Aorta (tissue), 5 donors: ENCODE measurements at places on chromosomes 3 and 15.

DNA sequence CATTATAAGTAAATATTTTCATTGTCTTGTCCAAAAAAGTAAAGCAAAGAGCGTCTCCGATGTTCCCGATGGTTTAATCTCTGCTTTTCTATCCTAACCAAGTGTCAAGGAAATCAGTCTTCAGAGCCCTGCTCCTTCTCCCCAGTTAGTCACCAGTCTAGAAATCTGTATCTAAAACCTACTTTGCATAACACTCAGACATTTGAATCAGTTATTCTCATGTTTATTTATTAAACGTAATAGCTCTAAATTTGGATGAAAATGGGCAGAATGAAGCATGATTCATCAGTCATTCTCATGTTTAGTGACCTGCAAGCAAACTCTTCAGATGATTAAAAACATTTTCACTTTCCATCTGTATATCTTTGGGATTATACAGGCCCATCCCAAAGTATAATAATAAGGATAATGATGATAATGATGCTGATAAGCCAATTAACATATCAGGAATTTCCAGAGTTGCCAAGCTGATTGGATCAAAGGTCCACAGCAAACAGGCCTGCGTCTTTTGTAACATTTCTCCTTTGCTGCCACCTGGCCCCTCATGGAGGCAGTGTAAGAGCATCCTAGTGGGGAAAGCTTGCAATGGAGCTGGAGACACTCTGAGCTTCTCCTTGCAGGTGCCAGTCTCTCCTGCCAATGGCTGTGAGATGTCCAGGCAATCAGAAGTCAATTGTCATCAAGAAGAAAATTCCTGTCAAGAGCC lies 273.9 kb downstream of the IGSF11 start:
- DNase-seq = no peak
- no peaks in the 10 kb centered on the region for H3K36me3 ChIP-seq
- H3K4me3 ChIP-seq = no peak overlapping the region

DNA sequence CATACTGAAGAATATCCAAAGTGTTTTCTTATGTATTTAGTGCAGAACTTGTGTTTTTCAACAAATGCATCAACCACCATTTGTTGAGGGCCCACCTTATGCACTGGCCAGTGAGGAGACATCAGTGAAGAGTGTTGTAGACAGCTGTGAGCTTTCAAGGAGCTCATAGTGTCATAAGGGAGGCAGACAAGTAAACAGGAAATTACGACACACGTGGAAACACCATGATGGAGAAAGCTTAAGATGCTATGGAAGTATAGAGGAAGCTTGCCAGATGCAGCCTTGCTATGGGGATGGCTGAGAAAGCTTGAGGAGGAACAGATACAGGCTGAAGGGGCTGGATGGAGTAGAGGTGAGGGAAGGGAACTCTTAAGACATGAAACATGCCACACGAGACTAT lies 50.8 kb upstream of the PSMD6 start:
- no peaks in the 10 kb centered on the region for H3K27me3 ChIP-seq
- no peaks in the 10 kb centered on the region for H3K36me3 ChIP-seq
- no peak overlapping the region for H3K4me3 ChIP-seq
- no peak overlapping the region for H3K27ac ChIP-seq

GRCh38 chr3:31502803-31503221 lies 29.9 kb upstream of the STT3B start:
- H3K27me3 ChIP-seq = no peaks in the 10 kb centered on the region
- no peak overlapping the region for H3K4me3 ChIP-seq
- H3K36me3 ChIP-seq = no peaks in the 10 kb centered on the region
- H3K4me1 ChIP-seq = peaks cover 2% of the 10 kb centered on the region

DNA sequence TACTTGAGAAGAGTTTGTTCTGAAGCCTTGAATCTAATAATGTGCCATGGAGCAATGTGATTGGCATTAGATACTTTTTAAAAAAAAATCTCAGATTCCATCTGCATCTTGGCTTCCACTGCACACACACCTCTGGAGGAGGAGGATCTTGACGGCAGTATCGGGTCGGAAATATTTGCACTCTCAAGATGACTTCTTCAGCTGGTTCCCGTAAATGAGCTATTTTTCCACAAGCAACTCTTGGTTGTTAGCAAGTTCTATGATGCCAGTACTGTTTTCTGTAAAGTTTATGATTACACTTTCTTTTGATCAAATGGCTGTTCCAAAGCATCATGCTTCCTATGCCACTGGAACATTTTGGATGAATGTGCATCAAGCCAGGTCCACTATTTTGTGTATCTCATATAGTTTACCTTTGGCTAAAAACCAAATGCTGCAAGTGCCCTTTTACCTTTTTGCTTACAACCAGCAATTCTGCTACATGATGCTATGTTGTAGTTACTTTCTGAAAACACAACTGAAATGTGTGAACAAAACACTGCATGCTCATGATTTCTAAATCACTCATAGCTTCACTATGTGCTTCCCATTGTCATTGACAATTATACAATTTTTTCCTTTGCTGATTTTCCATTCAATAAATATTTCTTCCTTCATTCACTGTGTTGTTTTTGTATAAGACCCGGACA lies 43.8 kb downstream of the CCR3 start:
- H3K27me3 ChIP-seq = no peaks in the 10 kb centered on the region
- H3K4me1 ChIP-seq = no peaks in the 10 kb centered on the region
- no peak overlapping the region for H3K27ac ChIP-seq
- no peaks in the 10 kb centered on the region for H3K36me3 ChIP-seq
- H3K4me3 ChIP-seq = no peak overlapping the region

- no peaks in the 10 kb centered on the region for H3K27me3 ChIP-seq
- H3K4me1 ChIP-seq = peaks cover 3% of the 10 kb centered on the region
- no peaks in the 10 kb centered on the region for H3K36me3 ChIP-seq
- H3K27ac ChIP-seq = no peak overlapping the region
- H3K4me3 ChIP-seq = no peak overlapping the region
Observed at GRCh38 chr3:177615015-177615414, 417.7 kb upstream of the TBL1XR1 start.

- H3K4me3 ChIP-seq = no peak overlapping the region
- no peak overlapping the region for H3K27ac ChIP-seq
- H3K27me3 ChIP-seq = peaks cover 2% of the 10 kb centered on the region
- H3K36me3 ChIP-seq = no peaks in the 10 kb centered on the region
Observed at GRCh38 chr3:182782149-182782548, 11.2 kb upstream of the ATP11B start.

DNA sequence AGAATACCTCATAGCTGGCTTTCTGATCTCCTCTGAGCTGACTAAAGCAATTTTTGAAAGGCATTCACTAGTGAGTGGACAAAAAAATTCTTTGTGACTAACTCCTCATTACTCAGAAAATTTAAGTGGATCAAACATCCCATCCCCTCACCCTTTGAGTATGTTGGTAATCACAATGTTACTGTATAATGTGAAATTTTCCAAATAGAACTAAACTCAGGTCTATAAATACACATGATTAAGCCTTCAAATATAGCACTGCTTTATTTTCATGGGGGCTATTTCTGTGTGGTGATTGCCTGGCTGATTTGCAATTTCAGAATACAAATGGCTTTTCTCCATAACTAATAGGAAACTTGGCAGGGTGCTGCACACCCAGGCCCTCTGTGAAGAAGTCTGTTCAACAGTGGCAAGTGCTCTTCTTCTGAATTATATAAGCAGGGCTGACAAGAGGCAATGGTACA lies 45.9 kb upstream of the ACTC1 start:
- no peak overlapping the region for H3K27ac ChIP-seq
- peaks cover 4% of the 10 kb centered on the region for H3K4me1 ChIP-seq
- no peak for DNase-seq
- no peak overlapping the region for H3K4me3 ChIP-seq
- H3K36me3 ChIP-seq = no peaks in the 10 kb centered on the region
- no peaks in the 10 kb centered on the region for H3K27me3 ChIP-seq

DNA sequence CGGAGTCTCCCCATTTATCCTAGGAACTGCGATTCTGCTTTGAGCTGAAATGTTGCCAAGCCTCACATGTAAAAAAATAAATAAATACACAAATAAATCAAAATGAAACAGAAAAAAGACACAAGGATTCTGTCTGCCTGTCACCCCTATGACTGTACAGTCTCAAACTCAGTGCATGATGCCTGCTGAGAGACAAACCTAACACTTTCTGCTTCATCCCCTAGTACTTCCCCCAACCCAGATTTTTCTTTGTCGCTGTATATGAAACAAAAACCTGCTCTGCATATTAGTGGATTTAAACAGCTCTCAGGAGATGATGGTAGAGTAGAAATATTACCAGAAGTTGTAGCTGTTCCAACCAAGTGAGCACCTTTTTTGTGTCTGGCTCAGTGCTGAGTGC lies 530.7 kb upstream of the CFAP20DC start:
- DNase-seq = no peak
- no peaks in the 10 kb centered on the region for H3K4me1 ChIP-seq
- no peak overlapping the region for H3K27ac ChIP-seq
- H3K36me3 ChIP-seq = no peaks in the 10 kb centered on the region
